IMR-90 (cell line): ENCODE measurements at places on chromosomes 4 and X. TPM values are rescaled to one million over a fixed set of nuclear protein-coding genes. Genes with fewer than 3 reads are reported as not detected.

DNA sequence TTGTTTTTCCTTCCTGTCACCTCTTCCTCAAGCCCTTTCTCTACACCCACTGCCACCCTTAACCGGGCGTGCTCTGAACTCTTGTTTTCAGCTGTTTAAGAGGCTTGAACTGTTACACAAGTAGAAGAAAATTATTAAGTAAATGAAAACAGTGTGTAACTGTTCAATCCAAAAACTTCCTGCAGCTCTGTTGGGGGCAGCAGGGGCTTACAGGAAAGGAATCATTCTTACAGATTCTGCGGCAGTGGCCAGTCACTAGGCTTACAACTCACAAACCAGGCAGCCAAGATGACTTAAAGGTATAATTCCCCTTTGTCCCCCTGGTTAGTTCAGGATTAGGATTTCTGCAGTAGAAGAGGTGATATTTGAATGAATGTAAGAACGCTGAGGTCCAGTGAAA, 70.2 kb upstream of the ETNPPL start:
- H3K27me3 ChIP-seq: peaks cover 2% of the 10 kb centered on the region; the same call in 1 of the 2 replicates
- peak; percentile 68 for DNase-seq

DNA sequence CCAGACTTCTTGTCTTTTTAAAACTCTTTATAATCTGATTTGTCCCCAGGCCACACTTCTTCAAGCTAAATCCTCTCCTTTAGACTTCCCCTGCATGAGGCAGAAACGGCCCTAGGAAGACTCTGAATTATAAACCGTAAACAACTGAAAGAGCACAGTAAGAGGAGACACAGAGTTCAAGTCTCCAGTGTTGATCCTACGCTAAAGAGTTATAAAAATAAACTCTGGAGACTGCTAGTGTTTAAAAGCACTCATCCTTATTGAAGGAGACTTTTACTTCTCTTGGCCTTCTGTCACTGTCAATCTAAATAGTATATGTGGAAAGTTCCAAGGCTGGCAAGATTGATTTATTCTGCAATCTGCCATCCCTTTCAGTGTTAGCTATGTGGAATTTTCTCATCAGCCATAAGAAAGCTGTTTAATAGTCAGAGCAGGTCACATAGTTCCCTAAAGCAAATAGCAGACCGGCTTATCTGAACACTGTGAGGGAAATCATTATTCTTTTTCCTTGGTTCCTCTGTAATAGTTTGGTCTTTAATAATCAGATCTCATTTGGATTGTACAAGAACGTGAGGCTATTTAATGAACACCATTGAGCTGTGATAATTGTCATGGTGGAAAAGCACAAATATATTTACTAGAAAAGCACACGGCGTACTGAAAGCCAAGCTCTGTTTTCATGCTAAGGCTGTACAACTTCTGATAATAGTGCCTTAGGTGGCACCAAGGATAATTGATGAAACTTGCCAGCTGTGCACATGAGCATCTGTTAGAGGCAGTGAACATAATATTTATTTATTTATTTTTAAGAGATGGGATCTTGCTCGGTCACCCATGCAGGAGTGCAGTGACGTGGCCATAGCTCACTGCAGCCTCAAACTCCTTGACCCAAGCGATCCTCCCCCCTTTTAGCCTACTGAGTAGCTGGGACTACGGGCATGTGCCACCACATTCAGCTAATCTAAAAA, 157.7 kb downstream of the CEP135 start:
- H3K27ac ChIP-seq: no peak overlapping the region
- no peaks in the 10 kb centered on the region for H3K4me1 ChIP-seq
- no peak overlapping the region for H3K4me3 ChIP-seq

- no peak overlapping the region for H3K4me3 ChIP-seq
- no peak overlapping the region for H3K27ac ChIP-seq
- DNase-seq: no peak
- no peaks in the 10 kb centered on the region for H3K27me3 ChIP-seq
- H3K4me1 ChIP-seq: no peaks in the 10 kb centered on the region
Observed at GRCh38 chrX:23478561-23478960, 143.9 kb downstream of the PTCHD1 start.

- H3K4me1 ChIP-seq: peaks cover 3% of the 10 kb centered on the region
- no peak overlapping the region for H3K4me3 ChIP-seq
- no peaks in the 10 kb centered on the region for H3K36me3 ChIP-seq
Observed at GRCh38 chr4:24894846-24895245, 18.0 kb downstream of the CCDC149 start.

Gene LDB2
- total RNA-seq: 92.8 and 116 TPM in 2 replicates

GRCh38 chrX:40506201-40506985, 74.4 kb upstream of the ATP6AP2 start:
- H3K27me3 ChIP-seq: peaks cover 8% of the 10 kb centered on the region; the same call in 1 of the 2 replicates
- no peak for DNase-seq
- H3K4me3 ChIP-seq: no peak overlapping the region
- no peaks in the 10 kb centered on the region for H3K36me3 ChIP-seq

DNA sequence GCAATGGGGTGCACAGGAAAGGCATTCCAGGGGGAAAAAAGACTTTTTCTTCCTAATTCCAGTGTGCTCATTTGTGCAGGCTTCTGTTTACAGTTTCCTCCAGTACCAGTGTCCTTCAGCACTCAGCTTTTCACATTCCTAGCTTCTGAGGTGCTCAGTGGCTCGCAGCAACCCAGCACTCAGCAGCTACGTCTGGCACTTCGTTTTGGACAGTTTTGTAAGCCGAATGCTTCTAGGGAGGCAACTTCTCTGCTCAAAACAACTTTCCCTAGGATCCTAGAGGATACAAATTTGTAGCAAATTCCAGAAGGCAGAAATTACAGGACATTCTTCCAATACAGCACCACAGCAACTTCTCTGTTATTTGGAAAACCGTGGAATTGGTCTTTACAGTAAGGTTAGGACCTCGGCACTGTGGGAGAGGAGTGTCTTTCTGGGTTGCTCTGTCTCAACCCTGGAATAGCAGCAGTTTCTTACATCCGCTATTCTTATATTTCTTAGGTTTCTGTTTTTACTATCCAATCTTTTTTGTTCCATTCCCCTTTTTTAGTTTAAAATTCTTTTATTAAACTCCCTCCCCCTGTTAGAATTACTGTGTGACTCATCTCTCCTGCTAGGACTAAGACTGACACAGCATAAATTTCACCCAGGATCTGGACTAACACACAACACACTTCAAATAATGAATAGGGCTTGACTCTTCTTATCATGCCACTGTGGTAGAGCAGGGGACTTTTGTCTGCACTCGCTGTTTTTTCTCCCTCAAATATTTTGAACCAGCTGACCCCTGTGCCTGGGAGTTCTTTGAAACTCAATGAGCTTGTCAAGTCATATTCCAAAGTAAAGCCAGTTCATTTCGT, 1314.7 kb downstream of the FSTL5 start:
- no peaks in the 10 kb centered on the region for H3K27me3 ChIP-seq
- H3K4me1 ChIP-seq: no peaks in the 10 kb centered on the region
- no peak for DNase-seq
- no peak overlapping the region for H3K27ac ChIP-seq
- no peaks in the 10 kb centered on the region for H3K36me3 ChIP-seq

Gene CASP3
- total RNA-seq: 26.7 and 58.9 TPM in 2 replicates

Gene KLF3
- total RNA-seq: 8.2 and 9.4 TPM in 2 replicates

Gene EIF2S3
- 416 and 419 TPM in 2 replicates for total RNA-seq

- H3K27ac ChIP-seq: no peak overlapping the region
- H3K4me1 ChIP-seq: no peaks in the 10 kb centered on the region
- no peak for DNase-seq
- no peak overlapping the region for H3K4me3 ChIP-seq
- no peaks in the 10 kb centered on the region for H3K27me3 ChIP-seq
Observed at GRCh38 chr4:59971952-59972351, 1228.2 kb upstream of the ADGRL3 start.

DNA sequence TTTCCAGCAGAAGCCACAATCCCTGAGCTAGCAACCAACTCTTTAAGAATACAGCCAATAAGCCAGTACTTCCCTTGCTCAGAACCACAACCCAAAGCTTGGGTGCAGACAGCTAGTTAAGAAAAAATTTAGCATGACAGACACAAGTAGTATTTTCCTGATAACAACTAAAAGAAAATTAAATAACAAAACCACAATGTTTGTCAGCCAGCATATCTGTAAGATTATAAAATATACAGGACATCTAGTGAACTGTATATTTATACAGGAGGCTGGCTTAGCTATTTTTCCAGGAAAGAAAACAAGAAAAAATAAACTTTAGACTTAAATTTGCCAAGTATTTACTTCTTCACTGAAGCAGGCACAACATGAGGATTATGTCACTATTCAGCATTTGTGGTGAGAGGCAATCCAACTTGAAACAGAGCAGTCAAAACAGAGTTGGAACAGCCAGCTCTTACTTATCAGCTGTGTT, 6.6 kb downstream of the PF4V1 start:
- DNase-seq: peak; percentile 88
- H3K27me3 ChIP-seq: peaks cover 21% of the 10 kb centered on the region
- H3K36me3 ChIP-seq: no peaks in the 10 kb centered on the region
- H3K27ac ChIP-seq: no peak overlapping the region

DNA sequence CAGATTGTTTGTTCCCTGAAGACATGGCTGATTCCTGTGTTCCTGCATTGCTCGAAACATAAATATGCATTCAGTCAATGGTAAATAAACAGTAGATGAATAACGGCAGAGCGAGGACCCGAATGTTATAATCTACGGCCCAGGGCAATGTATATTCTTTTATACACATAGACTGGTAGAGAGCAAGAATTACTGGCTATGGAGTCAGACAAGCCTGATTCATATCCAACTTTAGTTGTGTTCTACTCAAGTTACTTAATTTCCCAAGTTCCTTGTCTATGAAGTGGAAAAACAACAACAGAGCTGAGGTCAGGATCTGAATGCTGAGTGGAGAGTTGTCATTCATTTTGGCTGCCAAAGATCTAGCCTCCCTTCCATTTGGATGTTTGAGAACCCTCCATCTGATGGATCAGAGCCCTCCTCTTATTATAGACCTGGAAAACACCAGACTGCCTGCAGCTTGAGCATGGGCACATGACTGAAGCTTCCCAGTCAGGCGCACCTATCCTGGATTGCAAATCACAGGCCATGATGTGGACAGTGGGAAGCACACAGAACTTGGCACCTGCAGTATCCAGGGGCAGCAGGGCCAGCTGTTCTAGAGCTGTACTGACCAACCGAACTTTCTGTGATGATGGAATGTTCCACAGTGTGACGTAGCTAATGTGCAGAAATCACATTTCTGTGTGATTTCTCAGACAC, 80.1 kb downstream of the FAM184B start:
- no peaks in the 10 kb centered on the region for H3K36me3 ChIP-seq
- no peak for DNase-seq
- H3K4me3 ChIP-seq: no peak overlapping the region
- no peak overlapping the region for H3K27ac ChIP-seq
- H3K4me1 ChIP-seq: no peaks in the 10 kb centered on the region

DNA sequence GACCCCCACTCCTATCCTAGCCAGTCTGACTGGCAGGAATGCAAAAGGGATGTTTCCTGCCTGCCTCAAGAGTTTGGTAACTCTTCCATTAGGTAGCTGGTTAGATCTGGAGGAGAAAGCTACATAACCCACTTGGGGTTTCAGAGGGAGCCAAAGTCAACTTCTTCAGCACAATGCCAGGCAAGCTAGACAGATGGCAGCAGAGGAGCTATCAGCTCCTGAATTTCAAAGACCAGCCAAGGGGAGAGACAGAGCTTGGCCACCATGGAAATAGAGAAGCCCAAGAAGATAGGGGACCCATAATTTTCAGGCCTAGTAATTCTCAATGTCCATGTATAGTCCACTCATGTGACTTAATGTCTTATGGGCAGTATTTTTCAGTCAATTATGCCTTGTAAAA, 56.4 kb downstream of the PGRMC1 start:
- no peak overlapping the region for H3K4me3 ChIP-seq
- H3K27me3 ChIP-seq: peaks cover 3% of the 10 kb centered on the region; the same call in 1 of the 2 replicates
- H3K36me3 ChIP-seq: no peaks in the 10 kb centered on the region
- H3K27ac ChIP-seq: no peak overlapping the region
- no peak for DNase-seq

- H3K4me1 ChIP-seq: no peaks in the 10 kb centered on the region
- no peaks in the 10 kb centered on the region for H3K27me3 ChIP-seq
- no peak overlapping the region for H3K27ac ChIP-seq
- DNase-seq: peak; percentile 7
Observed at GRCh38 chrX:41670112-41670511, 18.7 kb upstream of the GPR34 start.

DNA sequence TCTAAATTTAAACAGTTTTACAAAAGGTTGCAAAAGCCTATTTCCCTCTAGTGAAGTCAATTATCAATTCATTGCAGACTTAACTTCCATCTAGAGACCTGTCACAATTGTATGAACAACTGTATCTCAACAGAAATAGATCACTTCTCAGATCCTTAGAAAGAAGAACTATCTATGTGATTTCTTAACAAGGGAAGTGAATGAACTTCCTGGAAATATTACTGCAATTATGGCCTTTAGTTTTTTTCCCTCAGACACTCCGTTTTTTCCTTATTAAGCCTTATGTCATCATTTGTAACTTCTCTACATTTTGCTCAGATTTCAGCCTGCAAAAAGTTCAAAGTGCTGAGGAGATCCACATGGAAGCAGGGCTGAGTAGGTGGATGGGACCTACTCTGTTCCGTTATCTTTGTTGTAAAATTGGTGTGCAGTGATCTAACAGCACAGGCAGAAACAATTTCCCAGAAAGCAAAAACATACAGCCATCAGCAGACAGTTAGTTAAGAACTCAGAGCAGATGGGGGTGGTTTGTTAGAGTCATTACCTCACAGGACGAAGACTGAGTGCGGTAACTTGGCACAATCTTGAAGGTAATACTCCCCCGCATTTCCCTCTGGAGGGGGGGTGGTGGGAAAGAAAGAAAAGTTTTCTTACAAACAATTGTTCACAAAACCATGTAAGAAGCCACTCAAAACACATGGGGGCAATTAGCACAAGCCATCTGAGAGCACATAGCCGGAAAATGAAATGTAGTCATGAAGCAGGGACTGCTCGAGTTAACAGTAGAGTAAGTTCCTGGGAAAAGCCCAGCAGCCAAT, 112.3 kb downstream of the NYX start:
- H3K36me3 ChIP-seq: no peaks in the 10 kb centered on the region
- no peaks in the 10 kb centered on the region; the same call in 1 of the 2 replicates for H3K27me3 ChIP-seq
- peaks cover 3% of the 10 kb centered on the region for H3K4me1 ChIP-seq
- H3K27ac ChIP-seq: peak overlapping the region; percentile 56; the same call in 1 of the 2 replicates
- no peak overlapping the region for H3K4me3 ChIP-seq
- DNase-seq: peak; percentile 95

Gene PNMA3
- not detected in 2 replicates for total RNA-seq

- no peaks in the 10 kb centered on the region for H3K27me3 ChIP-seq
- H3K36me3 ChIP-seq: peaks cover 25% of the 10 kb centered on the region
- peak within 1 kb of the TSS; percentile 95 for H3K4me3 ChIP-seq
- peak; percentile 35 for DNase-seq
- peaks cover 15% of the 10 kb centered on the region for H3K4me1 ChIP-seq
Observed at GRCh38 chrX:154546354-154547244, at the start of gene G6PD. G6PD (minus strand) TSS chrX:154546846; CDS start chrX:154546155, 691 bp downstream.

Gene KIAA1210
- total RNA-seq: not detected in 2 replicates

GRCh38 chrX:9995855-9996339, 28.7 kb downstream of the CLDN34 start:
- H3K27ac ChIP-seq: no peak overlapping the region
- no peaks in the 10 kb centered on the region for H3K27me3 ChIP-seq
- H3K4me1 ChIP-seq: no peaks in the 10 kb centered on the region
- H3K36me3 ChIP-seq: no peaks in the 10 kb centered on the region

Gene PFKFB1
- total RNA-seq: under 0.01 TPM in 1 of 2 replicates, not detected in the other
